ENCODE measurements at places on chromosomes 2 and 18.

DNA sequence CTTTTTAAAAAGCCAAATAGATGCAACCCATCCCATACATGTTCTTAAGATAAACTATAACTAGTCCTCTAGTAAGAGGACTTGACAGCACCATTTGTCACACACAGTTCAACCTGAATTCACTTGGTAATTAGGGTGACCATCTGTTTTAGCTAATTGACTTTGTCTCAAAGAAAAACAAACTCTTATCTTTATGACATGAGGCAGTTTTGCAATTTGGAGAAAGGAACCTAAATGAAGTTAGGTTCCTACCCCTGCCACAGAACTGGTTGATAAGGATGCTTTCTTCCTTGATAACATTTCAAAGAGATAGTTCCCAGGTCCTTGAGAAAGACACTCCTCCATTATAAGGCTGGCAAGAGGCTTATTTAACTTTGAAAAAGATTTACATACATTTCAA lies 57.4 kb upstream of the LRRTM1 start:
- no peak for DNase-seq

GRCh38 chr2:6777626-6778025 lies 88.1 kb downstream of the CMPK2 start:
- no peak for DNase-seq

GRCh38 chr2:1746174-1747064 lies 2.1 kb upstream of the PXDN start:
- DNase-seq, result no peak

- DNase-seq, result no peak
Measured at GRCh38 chr2:208315081-208315788, 49.2 kb downstream of the PIKFYVE start.

- no peak for DNase-seq
Measured at GRCh38 chr18:37453752-37454151, 111.8 kb downstream of the CELF4 start.

Data from activated CD4-positive, alpha-beta T cell treated with anti-CD3 and anti-CD28 coated beads, Interleukin-2, amount 50 U/mL, for 16 hours (primary cell).